ENCODE measurements at places on chromosomes 4 and X.

DNA sequence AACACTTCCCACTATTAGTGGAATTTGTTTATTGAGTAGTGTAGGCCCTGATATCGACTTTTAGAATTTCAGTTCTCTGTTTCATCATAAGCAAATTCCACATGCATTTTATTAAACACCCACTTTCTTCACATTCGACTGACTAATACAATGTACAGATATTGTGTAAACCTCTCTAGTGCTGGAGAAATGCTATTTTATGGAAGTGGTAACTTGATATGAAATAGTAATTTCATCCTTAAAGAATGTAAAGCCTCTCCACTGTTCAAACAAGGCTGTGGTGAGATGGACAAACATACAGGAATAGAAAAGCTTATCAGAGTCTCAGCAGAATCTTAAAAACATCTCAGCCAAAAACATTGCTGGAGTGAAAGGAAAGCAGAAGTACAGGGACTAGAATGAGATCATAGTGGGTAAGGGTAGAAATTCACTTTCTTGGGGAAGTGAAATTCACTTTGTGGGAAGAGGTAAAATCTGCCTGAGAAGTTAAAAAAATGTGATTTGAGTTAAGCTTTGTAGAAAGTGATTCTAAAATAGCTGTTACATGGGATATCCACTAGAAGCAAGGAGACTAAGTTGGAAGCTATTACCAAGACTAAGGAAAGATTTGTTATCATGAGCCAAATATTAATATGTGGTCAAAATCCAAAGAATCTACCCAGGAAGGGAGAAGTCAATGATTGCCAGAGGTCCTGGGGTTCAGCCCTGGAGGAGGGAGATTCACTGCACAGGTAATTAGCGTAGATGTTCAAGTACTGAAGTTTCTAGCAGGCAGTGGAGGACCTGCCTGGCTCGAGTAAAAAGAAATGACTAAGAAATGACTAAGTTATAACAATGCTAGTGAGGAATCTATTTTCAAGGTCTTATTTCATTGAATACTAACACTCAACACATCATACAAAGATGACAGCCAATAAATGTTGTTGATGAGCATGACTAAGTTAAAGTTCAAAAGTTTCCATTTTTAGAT, 398.3 kb upstream of the FAM47C start:
- no peak for DNase-seq

DNA sequence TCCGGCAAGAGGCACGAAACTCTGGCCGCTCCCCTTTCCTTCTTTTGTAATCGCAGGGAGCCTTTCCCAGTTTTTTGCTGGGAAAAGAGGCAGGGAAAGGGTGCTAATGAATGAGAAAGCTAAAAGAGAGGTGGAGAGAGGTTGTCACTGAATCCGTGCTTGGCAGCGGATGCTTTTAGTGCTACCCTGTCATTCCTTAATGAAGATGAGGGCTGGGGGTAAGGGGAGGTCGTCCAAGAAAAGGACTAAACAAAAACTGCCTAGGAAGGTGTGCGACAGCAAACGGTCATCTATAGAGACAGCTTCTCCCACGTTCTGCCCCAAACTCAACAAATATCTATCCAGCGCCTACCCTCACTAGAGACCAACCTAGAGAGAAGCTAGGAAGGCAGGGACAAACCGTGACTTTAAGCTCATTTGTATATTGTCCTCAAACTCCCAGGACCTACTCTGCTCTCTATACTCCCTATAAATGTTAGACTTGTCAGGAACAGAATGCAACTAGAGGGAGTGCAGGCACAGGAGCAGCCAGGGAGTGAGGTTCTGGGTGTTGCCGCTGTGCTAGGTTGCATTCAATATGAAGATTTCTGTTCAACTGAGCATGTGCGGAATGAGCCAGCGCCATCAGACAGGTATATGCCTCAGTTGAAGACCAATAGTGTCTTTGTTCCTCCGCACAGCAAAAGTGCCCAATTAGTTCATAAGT, 777 bp upstream of the CASK start:
- no peak for DNase-seq

- DNase-seq: no peak
These were observed 599.9 kb downstream of the IL15 start for GRCh38 chr4:142236268-142236667.

- no peak for DNase-seq
These were observed 55.9 kb downstream of the EIF4E start for GRCh38 chr4:98873059-98873458.

GRCh38 chr4:156568484-156568883, 403.1 kb downstream of the PDGFC start:
- no peak for DNase-seq

Measured in stimulated activated CD8-positive, alpha-beta memory T cell treated with anti-CD3 and anti-CD28 coated beads, Interleukin-2, amount 100 ng/mL, for 1 hour (primary cell).